Right lung (tissue), 10 donors: ENCODE measurements at places on chromosomes 13 and 19.

GRCh38 chr19:37933937-37934358 is 26.9 kb downstream of the SIPA1L3 start:
- no peak for DNase-seq

DNA sequence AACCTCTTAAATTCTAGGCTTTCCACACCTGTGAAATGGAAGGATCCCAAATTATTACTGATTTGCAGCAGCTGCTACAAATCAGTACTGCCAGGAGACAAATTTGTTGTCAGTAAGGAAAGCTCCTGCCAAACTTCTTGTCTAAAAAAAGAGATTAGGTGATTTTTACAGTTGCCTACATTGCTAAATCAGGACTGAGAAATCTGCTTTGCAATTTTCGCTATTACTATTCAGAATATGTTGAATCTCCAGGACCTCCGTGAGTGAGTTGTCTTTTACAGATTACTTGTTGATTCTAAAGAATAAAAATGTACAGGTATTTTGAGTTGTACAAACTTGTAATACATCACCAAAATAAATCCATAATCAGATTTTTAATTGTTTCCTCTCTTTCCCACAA is 1815.9 kb downstream of the PCDH9 start:
- DNase-seq, result no peak

DNA sequence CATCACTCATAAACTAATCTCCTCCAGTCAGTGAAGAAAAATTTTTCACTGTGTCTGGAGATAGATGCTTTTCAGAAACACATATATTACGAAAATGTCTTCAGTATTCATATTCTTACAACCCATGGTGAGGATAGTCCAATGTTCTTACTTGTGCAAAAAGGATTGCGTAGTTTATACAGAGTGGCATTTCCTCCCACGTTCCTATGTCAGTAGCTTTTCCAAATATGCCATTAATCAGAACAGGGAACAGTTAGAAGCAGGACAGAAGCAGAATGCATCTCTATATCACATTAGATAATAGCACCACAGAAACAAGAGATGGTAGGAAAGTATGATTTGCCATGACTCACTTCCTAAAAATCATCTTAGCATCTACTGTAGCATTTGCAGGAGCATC is 282.9 kb downstream of the SLITRK5 start:
- DNase-seq, result no peak

- no peak for DNase-seq
Measured at GRCh38 chr19:56341948-56342347, 27.3 kb upstream of the ZSCAN5A start.

DNA sequence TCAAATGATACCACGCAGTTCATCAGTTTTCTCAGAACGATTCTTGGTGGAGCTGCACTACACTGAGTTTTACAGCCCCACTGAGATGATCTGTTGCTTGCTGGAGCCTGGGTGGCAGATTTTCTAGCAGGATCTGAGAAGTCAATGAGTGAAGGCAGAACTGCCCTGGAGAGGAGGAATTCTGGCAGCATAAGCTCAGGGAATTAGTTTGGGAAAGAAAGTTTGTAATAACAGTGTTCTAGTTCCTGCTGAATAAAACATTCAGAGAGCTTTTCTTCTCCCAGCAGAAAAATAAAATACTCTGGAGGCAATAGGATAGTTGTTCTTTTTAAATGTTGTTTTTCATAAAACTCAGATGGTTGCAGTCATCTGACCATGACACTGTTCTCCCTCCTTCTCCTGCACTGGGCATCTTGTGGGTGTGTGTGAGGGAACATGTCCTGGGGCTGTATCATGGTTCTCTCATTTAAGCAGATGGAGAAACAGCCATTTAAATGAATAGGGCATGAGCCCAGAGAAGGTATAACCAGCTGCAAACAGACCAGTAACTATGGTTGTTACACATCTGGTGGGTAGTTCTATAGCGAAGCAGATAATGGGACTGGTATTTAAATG is 29.6 kb downstream of the OLFM4 start:
- DNase-seq, result no peak

- DNase-seq, result no peak
Measured at GRCh38 chr13:48686636-48687210, 33.0 kb downstream of the CYSLTR2 start.
